ENCODE measurements at places on chromosomes 11 and 22.

- no peak for DNase-seq
Measured at GRCh38 chr11:33413301-33413700, 156.1 kb downstream of the HIPK3 start.

DNA sequence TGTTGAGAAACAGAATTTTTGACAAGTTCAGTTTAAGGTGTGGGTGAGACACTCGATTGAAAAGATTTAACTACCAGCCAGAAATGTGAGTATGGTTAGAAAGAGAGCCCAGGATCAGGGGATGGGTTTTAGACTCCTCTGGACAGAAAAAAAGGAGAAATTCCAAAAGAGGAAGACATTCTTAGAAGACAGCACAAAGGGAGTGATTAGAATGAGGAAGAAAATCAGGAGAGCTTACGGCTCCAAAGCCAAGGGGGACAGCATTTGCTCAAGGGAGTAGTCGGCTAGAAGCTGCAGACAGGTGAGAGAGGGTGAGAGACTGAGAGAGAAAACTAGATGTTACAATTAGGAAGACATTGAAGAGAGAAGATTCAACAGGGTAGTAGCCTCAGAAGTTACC is 166.1 kb downstream of the ADAMTS15 start:
- DNase-seq = no peak

- no peak for DNase-seq
Measured at GRCh38 chr11:113504071-113504470, 28.9 kb upstream of the DRD2 start.

DNA sequence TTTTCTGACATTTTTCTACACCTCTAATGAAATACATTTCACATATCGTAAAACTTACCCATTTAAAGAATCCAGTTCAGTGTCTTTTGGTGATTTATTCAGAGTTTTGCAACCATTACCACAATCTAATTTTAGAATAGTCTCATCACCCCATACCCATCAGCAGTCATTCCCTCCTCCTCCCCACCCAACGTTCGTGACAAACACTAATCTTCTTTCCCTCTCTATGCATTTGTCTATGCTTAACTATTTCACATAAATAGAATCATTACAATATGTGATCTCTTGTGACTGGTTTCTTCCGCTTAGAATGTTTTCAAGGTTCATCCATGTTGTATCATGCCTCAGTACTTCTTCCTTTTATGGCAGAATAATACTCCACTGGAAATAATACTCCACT is 9.5 kb downstream of the TTC28 start:
- no peak for DNase-seq

DNA sequence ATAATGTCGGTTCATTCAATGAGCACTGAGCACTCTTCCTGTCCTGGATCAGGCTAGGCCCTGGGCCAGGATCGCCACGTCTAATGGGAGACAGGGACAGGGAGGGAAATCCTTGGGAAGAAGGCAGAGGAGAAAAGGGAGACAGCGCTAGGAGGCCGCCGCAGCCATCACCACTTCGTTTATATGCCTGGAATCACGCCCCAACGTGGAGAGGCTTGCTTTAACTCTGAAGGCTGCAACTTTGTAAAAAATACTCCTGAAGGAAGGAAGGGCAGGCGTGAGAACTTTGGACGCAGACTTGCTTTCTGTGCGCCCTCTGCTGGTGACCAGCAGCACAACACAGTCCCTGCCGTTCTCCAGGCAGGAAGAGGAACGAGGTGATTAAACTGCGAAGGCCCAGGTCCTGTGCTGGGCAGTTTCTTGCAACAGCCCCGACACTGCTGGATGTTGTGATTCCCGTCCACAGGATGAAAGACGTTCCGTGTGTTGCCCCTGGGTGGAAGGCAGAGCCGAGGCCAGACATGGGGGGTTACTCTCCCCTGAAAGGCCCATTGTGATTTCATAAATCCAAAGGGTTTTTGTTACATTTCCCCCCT is 22.1 kb downstream of the RIBC2 start:
- DNase-seq = peak; percentile 88

DNA sequence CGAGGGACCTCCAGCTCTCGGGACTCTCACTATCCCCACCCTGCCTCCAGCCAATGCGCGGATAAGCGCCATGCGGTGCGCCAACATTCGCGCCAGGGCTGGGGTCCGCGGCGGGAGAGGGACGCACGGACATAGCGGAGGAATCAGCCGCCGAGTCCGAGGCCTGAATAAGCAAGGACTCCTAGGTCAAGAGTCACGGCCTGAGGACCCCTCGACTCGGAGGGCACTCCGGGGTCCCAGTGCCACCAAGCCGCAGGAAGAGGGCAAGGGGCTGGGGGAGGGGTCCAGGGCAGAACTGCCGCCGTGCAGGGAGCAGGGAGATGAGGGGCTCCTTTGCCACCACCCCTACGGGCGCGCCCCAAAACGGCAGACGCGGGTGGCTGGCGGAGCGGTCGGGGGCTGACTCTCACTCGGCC is 552 bp downstream of the DSCAML1 start:
- DNase-seq = no peak

DNA sequence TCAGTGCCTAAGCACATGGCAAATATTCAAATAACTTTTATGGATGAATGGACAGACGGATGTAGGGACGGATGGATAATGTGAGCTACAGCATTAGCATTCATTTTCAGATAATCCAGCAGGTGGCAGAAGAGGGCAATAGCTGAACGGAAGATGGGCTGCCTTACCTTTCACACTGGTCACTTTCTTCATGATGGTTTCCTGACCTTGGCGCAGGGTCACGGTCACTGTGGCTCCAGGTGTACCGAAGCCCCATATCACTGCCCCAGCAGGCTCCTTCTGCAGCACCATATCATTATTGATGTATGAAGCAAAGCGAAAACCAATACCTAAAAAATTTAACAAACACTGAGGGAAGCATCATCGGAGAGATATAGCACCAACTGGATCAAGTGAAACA is 4.3 kb downstream of the SIAE start:
- peak; percentile 43 for DNase-seq

DNA sequence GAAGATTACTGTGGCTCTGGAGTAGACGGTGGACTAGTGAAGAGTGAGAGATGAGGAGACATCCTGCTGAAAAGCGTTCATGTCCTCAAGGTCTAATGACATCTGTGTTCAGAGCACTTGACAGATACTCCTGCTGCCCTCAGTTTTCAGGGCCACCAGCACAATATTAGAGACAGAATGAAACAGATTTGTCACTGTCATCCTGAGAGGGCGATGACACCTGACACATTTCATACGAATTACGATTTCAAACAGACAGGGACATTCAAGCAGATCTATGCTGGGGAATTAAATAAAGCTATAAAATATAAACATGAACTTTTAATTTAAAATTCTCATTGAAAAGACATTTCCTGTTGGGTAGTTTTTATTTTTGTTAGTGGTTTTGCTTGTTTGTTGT is 29.1 kb downstream of the SVIP start:
- no peak for DNase-seq

GRCh38 chr11:13062115-13062514 is 53.0 kb downstream of the RASSF10 start:
- DNase-seq = no peak

- peak; percentile 85 for DNase-seq
Measured at GRCh38 chr11:119728651-119729580, at the start of gene NECTIN1. Gene NECTIN1, minus strand, starts transcription at chr11:119729200. Its CDS starts 647 bp downstream, at chr11:119728553.

GRCh38 chr22:28899199-28899853 is 16.0 kb downstream of the ZNRF3 start:
- DNase-seq = peak; percentile 41

DNA sequence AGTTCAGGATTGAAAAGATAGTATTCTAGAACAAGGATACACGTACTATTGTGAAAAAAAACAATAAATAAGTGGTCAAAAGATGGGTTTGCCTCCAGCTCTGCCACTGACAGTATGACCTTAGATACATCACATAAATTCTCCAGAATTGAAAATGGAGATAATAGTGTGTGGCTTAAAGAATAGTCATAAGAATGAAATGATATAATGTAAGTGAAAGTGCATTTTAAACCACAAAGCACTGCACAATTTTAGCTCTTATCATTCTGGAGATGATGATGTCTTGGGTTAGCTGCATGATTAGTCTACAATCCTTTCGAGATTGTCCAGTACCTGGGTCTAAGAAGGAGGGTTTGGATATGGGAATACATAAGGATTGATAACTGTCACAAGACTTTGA is 21.9 kb upstream of the CEP295 start:
- no peak for DNase-seq

DNA sequence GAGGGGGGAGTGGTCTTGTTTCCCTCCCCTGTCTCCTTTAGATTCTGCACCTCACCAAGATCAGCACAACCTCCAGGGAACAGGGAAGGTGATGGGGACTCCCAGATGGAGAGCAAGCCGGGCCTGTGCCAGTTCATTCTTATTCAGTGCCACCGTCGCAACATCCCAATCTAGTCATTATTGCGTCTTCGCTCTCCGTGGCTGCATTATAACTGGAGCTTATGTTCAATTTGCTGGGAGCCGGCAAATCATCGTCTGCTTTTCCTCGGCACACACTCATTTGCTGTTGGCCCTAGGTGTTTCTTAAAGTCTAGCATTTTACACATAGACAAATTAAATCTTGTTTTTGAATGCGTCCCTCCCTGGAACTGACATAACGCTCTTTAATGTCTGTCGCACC is 1269.7 kb downstream of the BRD1 start:
- no peak for DNase-seq

GRCh38 chr11:11807811-11808782 is 33.7 kb upstream of the USP47 start:
- DNase-seq = no peak

DNA sequence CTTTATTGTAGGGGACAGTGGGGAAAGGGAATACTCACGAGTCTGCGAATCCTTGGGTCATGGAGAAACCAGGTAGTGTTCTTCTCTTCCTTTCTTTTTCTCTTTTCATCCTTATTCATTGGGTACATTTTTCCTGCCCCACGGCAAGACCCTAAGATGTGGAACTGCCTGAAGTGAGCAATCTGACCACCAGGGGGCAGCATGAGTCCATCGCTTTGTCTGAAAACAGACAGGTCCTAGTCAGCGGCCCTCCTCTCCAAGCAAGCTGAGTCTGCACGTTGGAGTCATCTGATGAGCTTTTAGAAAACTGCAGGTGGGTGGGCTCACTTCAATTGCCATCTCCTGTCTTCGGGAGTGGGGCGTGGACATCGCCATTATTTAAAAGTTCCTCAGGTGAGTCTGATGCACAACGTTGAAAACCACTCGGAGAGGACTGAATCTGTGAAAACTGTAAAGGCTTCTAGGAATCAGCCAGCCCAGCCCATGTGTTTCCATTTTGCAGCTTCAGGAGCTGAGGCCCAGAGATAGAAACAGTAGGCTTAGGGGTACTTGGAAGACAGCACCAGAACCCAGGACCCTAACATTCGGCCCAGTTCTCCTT is 34.0 kb upstream of the FBXO3 start:
- DNase-seq = peak; percentile 82

DNA sequence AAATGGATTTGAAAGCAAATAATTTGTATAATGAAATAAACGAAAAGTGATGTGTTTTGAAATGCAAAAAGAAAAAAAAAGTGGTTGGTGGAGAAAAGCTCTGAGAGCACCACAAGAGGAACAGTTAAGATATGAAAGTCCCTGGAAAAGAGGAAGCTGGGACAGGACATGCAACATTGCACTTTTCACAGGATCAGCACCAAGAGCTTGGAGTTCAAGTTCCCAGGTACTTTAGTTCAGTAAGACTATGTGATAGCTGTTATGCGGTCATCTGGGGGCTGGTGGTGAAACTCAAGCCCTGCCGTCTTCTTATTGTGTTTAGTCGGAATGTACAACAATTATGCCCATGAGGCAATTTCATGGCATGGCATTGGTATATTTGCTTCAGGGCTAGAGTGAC is 17.1 kb upstream of the MS4A4A start:
- no peak for DNase-seq

DNA sequence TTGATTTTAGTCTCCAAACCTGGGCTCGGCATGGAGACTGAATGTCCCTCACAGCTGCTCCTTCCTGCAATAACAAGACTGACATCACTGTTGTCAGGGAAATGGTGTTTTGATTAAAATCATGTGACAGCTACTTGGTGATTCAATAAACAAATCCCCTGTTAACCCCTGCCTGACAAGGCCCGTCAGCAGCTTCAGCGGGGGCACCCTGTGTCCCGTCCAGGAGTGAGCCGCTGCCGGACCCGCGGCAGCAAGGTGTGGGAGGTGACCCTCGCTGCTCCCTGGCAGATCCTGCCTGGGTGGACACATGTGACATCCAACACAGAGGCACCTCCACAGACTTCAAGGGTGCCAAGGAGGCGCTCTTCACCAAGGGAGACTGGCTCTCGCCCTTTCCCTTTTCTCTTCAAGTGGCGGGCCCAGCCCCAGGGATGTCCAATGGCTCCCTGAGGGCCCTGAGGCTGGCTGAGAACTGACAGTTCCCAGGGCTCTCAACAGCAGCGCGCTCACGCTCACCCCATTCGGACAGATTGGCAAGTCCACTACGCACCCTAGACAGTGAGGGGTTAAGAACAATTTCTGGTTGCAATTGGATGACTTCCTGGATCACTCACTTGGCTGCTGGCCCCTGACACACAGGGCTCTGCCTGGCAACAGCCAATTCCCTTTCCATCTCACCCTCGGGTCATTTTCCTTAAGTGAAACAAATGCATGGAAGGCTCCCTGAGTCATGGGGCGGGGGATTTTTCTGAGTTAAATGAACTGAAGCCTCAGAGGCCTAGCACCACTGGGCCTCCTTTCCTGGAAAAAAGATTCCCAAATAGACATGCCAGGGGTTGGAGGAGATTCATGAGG is 30.7 kb downstream of the PPP2R1B start:
- DNase-seq = no peak

GRCh38 chr11:134468081-134468668 is 56.1 kb upstream of the B3GAT1 start:
- no peak for DNase-seq

- no peak for DNase-seq
Measured at GRCh38 chr11:117572129-117572528, 224.9 kb downstream of the DSCAML1 start.

DNA sequence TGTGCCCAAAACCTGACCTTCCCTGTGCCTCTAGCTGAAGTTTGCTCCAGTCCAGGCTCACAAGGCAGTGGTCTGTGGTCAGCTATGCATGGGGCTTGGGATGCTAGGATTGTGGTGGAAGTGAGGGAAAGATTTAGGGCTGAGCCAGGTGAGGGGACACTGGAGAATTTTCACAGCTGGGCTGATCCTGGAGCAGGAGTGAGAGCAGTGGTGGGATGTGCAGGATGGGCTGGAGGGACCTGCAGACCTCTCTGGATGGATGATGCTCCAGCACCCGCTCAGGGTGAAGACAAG is 23.9 kb upstream of the KDM2A start:
- no peak for DNase-seq

- DNase-seq = no peak
Measured at GRCh38 chr11:22703591-22703990, 37.2 kb downstream of the GAS2 start.

DNA sequence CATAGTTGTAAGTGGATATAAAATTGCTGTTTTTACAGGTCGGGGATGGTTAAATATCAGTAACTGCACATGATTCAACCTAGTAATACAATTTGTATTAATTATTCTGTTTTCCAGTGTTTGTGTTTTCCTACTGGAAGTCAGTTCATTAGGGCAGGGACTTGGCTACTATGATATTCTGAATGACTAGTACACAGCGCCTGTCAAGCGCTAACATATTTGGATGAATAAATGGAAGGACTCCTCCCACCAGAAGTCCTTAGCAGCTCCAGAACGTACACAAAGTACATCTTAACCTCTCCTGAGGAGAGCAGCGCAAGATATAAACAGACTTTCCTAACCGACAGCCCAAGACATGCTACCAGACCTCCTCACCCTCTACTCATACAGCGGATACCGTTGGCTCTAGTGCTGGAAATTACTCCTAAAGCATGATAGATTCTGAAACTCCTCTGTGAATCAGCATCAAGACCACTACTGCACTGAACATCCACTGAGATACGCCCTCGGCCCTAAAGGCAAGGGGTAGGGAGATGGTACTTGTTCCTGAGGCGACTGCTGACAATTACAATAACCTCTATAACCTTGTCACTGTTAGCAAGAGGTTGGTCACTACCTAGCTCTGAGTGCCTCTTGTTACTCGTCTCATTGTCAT is 79.1 kb downstream of the RDX start:
- DNase-seq = no peak
